ENCODE measurements at places on chromosomes 4 and X.

DNA sequence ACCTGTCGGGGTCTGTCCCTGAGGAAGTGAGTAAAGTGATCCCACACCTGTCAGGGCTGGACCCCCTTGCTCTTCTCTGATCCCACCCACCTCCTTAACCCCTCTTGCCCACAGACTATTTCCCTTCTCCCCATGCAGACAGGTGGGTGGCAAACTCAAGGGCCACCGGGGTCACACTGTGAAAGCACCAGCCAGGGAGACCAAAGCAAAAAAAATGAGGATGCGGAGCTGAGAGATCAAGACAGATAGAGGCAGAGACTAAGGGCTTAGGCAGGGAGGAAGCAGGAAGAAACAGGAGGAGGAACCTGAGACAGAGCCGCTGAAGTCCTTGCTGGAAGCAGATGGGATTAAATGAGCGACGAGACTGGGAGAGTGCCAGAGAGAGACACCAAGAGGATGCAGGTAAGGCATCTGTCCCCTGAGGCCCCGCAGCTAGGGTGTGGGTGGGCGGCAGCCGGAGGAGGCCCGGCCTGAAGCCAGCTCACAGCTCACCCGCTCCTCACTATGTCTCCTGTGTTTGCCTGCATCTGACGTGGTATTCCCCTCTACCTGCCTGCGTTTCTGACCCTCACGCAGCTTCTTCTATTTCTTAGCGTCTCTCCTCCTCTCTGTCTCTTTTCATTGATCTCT, 7.2 kb downstream of the TIMM17B start:
- no peak for DNase-seq

DNA sequence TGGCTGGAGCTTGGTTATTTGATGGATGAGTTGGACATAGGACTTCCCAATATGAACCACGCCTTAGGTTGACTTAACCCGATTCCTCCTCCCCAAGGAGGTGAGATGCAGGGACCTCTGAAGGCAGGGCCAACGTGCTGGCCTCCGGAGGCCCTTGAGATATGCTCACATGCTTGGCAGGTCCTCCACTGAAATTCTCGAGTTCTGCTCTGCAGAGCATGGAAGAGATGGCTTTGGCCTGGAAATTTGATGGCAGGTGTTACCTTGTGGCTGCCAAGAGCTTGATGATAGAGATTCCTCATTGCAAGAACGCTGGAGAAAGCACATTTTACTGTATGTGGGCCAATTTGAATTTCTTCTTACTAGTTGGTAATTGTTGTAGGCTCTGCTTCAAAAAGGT, 117.4 kb upstream of the LIMCH1 start:
- DNase-seq = no peak

- no peak for DNase-seq
Observed at GRCh38 chr4:78032446-78032845, 24.7 kb upstream of the FRAS1 start.

DNA sequence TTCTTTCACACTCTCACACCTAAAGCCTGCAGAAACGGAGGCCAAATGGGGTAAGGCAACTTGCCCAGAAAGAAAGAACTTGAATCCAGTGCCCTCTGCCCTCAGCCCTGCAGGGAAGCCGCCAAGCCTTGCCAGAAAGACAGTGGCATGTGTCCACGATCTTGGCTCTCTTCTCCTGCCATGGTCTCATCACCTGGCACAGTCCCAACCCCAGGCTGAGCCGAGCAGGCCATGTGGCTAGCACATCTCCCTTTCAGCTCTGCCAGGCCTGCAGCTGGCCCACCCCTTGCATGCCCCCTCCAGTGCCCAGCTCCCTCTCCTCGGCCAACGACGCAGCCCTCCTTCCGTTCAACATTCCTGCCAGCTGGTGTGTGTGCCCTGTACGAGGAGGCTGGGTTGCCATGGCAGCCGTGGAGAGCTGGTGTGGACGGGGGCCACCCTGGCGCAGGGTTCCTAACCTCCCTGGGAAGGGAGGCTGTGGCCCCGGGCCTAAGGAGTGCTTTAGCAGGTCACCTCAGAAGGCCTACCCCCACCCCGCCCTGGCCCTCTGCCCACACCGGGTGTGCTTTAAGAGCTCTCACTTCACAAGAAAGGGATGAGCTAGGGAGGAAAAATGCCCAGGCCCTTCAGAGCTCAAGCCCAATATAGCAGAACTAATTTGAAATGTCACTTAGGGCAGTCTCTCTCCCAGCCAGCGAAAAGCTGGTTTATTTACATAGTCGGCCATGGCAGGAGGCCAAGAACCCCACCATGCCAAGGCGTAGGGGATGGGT, 73.0 kb upstream of the PJA1 start:
- DNase-seq = no peak

DNA sequence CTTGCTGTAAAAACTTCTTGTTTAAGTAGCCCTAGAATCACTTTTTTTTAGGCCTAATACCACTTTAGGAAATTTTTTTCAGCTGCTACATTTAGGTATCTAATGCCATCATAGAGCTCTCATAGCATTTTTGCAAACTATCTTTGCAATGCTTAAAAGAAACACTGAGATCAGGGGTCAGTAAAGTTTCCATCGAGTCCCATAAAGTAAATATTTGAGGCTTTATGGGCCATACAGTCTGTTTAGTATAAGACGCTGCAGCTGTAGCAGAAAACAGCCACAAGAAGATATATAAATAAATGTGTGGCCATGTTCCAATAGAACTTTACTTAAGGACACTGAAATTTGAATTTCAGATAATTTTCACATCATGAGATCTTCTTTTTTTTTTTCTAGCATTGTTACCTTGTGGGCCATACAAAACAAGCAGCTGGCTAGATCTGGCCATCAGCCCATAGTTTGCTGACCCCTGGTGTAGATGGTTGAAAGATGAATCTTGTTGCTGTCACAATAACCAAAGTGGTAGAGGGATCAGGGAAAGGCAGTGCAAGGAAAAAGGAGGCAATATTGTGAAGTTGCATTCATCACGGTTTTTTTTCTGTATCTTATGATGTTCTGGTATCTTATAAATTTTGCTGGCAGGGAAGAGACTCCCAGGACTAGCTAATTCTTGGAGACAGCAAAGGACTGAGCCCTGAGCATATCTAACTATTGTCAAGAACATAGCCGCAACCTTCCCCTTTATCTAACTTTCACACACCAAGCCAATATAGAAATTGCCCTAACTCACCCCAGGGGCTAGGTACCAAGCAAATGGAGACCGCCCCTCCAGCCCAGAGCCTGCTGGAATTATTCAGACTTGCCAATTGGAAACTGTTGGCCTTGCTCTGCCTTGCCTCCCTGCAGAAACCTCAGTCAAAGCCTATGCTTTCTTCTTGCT, 46.6 kb downstream of the RASGEF1B start:
- no peak for DNase-seq

DNA sequence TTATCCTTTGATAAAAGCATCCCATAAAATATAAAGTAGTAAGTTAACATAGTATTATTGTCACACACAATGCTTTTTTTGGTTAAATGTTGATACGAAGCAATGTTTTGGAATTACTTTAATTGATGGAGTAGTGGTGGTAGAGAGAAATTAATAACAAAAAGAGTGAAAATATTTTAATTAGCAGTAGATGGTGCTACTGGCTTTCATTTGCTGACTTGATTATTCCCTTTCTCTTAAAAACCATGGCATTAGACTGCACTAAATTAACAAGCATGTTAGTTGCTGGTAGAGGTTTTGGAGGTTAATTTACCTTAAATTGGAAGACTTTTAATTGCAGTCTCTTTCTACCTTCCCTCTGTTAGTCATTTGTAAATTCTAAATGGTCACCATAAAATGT, 8.9 kb upstream of the DCK start:
- no peak for DNase-seq

DNA sequence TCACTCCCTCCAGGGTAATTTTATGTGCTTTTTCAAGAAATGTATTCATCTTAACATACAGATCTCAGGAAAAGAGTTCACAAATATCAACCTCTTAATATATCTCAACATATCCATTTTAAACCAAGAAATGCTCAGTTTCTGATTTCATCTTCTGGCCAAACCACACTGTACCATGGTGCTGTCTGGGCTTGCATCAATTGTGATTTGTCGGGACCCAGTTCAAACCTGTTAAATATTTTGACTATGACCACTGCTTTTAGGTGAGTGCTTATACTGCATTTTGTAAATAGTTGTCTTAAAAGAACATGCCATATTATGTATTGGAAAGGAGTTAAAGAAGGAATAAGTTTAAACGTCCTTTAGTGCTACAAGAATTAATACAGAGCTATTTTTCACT, 352.1 kb downstream of the SPOCK3 start:
- DNase-seq = no peak

DNA sequence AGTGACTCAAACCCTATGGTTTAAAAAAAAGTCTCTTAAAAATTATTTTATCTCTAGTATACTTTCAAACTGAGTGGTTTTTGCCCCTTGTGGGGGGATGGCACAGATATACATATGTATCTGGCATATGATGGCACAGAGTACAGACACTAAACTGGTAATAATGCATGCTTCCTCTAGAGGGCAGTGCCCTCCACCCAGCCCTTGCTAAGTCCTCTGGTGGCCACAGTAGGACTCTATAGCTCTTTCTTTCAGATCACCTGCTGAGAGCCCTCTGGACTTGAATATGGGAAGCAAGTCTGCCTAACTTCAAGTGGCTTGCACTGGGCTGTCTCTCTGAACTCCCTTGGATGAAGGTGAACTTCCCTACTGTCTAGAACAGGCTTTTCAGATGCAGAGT, 66.3 kb downstream of the TSPAN7 start:
- DNase-seq = no peak

- no peak for DNase-seq
Observed at GRCh38 chr4:186260117-186260503, 5.9 kb upstream of the F11 start.

DNA sequence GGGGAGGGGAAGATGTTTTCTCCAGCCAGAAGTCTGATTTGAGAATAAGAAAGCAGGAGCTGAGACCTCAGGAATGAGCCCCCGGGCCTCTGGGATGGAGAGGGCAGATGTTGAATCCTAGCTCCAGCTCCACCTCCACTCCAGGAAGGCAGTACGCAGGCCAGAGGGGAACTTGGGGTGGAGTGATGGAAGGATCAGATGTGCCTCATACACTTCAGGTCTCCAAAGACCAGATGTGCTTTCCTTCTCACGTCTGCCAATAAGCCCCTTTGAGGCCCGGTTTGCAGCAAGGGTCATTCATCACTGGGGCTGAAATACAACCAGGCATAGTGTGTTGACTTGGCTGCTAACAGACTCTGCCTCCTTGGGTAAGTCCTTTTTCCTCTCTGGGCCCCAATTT, 28.1 kb downstream of the STARD8 start:
- no peak for DNase-seq

DNA sequence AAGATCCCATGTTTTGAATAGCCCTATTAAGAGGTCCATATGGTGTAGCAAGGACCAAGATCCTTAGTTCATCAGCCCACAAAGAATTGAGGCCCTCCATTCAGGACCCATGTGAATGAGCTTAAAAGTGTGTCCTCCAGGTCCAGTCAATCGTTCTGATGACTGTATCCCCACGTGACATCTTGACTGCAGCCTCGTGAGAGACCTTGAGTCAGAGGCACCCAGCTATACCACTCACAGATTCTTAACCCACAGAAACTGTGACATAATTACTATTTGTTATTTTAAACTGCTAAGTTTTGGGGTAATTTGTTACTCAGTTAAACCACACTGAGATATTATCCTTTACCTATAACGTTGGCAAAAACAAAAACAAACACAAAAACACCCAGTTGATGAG, 62.4 kb downstream of the ZNF182 start:
- no peak for DNase-seq

DNA sequence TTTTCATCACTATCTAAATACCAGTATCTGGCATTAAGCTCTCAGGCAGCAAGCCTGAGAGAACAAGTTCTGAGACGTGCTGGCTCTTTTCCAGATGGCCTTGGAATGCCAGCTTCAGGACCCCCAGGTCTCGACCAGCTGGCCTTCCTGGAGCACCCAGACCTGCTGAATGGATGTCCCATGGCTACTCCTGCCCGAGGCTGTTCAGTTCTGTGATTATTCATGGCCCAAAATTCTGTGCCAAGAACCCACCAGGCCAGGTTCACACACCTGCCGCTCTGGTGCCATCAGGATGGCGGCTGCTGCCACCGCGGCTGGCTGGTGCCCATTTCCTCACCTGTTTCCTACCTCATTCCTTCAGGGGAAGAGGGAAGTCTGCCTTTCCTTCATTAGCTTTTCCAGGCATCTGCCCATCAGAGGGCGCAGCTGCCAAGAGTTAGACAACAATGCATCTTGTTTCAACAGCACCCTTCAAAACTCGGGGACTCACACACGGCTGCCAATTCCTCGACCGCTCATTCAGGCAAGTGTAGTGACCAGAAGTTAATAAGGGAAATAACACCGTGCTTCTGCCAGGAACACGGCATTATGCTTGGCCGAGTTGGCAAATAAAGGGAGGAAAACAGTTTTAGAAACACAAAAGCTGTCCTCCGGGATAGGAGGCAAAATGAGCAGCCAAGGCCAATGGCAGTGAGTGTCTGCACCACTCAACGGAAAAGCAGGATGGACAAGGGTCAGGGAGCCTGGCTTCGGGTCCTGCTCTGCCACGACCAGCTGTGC, 173.8 kb downstream of the NSUN7 start:
- DNase-seq = no peak

- DNase-seq = no peak
Observed at GRCh38 chr4:1614854-1615595, 69.1 kb downstream of the FAM53A start.

GRCh38 chr4:34035225-34035624, 2209.1 kb downstream of the ARAP2 start:
- DNase-seq = no peak

- DNase-seq = no peak
Observed at GRCh38 chr4:25823632-25824031, 39.2 kb downstream of the SEL1L3 start.

DNA sequence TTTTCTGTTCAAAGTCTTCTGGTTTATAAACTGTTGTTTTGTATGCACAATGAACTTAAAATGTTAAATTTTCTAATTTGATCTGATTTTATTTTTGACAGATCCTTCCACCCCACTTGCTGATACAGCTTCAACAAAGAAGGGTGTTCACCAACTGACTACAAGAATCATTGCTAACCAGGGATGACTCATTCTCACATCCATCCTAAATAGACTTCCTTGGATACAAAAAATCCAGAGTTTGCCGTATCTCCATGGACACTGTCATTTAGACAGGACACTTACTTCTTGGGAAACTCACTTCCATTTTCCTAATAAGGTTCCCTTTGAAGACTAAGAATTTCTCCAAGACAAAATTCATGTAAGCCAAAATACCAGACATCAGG, 111.6 kb upstream of the NWD2 start:
- DNase-seq = no peak

DNA sequence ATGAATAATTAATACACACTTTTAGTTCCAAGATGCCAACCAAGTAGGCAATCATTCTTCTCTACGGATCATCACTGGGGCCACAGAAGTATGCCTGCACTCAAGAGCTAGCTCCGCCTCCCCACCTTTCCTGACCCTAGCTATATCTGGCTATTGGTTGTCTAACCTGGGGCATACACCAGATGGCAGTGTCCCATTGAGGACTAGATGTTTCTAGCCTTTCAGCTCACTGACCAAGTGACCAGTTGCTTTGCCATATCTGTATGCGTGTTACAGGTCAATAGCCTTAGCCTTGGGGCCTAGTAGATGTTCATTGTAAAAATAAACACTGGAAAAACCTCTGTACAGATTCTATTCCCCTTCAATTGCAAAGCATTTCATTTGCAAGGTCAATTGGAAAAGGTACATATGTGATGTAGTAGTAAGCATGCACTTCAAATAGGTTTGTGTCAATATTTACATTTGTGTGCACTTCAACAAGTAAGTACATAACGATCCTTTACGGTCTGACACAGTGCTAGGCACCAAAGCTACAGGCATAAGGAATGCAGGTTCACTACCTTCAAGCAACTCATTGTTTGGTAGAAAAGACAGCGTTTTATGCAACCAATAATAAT, 521.7 kb downstream of the PPARGC1A start:
- DNase-seq = no peak

All from lower lobe of right lung (tissue), 2 donors.